NCI-H2081 treated with DMSO at 0.1 percent for 48 hours (cell line): ENCODE measurements at places on chromosomes 2 and 18.

- DNase-seq, result no peak
Observed at GRCh38 chr2:241797441-241798080, 11.4 kb upstream of the NEU4 start.

- DNase-seq, result no peak
Observed at GRCh38 chr2:203688798-203689197, 17.6 kb upstream of the CD28 start.

- DNase-seq, result no peak
Observed at GRCh38 chr2:144654523-144654922, 134.6 kb upstream of the ZEB2 start.

DNA sequence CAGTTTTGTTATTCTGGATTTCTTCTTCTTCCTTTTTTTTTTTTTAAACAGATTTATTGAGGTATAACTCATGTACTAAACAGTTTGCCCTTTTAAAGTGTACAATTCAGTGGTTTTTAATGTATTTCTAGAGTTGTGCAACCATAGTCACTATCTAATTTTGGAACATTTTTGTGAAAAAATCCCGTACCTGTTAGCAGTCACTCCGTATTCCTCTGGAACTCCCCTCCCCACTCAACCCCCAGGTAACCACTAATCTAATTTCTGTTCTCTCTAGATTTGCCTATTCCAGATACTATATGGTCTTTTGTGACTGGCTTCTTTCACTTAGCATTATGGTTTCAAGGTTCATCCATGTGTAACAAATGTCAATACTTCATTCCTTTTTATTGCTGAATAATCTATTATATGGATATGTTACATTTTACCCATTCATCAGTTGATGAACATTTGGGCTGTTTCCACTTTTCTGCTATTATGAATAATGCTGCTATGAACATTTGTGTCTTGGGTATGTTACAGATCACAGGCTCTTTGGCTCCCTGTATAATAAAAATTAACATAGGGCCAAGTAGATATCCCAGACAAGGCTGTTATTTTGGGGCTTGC lies 21.9 kb downstream of the EHBP1 start:
- DNase-seq, result no peak

GRCh38 chr2:96819876-96820511 lies 3.9 kb downstream of the CNNM3 start:
- DNase-seq, result no peak

- no peak for DNase-seq
Observed at GRCh38 chr2:237661270-237661669, 33.9 kb downstream of the LRRFIP1 start.
